Activated CD8-positive, alpha-beta memory T cell treated with anti-CD3 and anti-CD28 coated beads, Interleukin-2, amount 10 ng/mL, durations not matched to agents 7 days and 5 days (primary cell): ENCODE measurements at places on chromosomes 11 and 22. TPM values are rescaled to one million over a fixed set of nuclear protein-coding genes. Genes with fewer than 3 reads are reported as not detected.

Gene RIMBP3C
- 0.14 TPM for total RNA-seq

- no peak for DNase-seq
Measured at GRCh38 chr22:24040946-24041345, 29.8 kb downstream of the CABIN1 start.

Gene MYOD1
- total RNA-seq, result not detected

DNA sequence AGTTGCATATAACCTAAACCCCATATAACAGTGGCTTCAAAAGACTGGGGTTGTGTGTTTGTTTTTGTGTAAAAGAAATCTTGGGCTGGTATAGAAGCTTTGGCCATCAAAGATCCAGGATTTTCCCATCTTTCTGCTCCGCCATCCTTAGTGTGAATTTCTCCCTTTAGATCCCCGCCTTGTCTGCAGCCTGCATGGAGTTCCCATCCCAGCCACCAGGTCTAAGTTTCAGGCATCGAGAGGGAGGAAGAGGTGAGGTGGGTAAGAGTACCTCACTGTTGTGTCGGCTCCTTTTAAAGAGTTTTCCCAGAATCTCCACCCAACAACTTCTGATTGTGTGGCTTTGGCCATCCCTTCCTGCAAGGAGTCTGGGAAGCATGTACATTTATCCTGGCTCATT lies 195.5 kb upstream of the SORL1-AS1 start:
- DNase-seq, result no peak

- no peak for DNase-seq
Measured at GRCh38 chr22:35458547-35459422, 58.8 kb downstream of the MCM5 start.
